Kidney epithelial cell (primary cell): ENCODE measurements at places on chromosomes 13 and 19.

DNA sequence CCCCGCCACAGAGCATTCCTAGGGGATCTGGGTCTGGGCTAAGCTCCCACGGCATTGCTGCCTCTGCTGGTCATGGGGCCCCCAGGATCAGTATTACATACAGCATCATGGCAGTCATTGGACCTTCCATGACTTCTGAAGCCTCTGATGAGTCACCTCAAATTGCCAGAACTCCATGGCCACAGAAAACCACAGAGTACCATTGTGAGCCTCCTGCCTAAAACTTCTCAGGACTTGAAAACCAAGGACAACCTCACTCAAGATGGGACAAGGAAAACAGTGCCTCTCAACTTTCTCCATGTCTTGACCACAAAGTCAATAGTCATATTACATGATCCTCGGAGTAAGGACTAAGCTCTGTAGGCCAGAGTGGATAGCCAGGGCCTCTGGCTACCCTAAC, 306.0 kb downstream of the GPC5 start:
- no peak for DNase-seq

DNA sequence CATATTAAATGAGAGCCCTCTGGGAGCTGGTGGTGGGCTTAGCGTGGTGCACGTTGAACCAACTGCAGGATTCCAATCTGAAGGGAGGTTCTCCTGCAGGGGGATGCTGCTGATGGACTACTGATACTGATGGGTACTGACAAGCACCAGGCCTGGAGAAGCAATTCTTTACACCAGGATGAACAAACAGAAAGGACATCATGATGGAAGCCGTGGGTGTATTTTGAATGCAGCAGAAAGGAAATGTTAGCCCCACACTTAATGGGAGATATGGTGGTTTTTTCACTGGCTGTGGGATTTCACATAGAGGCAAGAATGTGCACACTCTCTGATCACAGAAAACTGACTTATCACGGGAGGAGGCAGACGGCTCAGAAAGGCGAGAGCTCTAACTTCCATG, 299.7 kb downstream of the TEX29 start:
- DNase-seq: no peak

DNA sequence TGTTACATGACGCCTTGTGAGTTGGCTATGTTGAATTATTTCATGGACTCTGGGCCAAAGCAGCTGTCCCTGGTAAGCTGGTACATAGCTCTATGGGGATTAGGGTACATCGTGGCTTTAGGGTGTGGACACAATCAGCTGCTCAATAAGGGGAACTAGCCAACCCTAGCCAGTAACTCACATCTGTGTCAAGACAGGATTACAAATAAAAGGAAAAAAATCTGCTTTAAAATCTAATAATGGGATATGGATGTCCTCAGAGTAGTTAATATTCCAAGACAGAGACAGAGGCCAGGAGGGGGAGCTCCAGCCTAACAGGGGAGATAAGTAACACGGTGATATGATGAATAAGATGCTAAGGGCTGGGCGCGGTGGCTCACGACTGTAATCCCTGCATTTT, 21.1 kb upstream of the ZNF766 start:
- no peak for DNase-seq

GRCh38 chr13:73578251-73578875, 519.6 kb downstream of the KLF5 start:
- no peak for DNase-seq

GRCh38 chr19:6754136-6754535, 13.1 kb downstream of the SH2D3A start:
- DNase-seq: no peak

DNA sequence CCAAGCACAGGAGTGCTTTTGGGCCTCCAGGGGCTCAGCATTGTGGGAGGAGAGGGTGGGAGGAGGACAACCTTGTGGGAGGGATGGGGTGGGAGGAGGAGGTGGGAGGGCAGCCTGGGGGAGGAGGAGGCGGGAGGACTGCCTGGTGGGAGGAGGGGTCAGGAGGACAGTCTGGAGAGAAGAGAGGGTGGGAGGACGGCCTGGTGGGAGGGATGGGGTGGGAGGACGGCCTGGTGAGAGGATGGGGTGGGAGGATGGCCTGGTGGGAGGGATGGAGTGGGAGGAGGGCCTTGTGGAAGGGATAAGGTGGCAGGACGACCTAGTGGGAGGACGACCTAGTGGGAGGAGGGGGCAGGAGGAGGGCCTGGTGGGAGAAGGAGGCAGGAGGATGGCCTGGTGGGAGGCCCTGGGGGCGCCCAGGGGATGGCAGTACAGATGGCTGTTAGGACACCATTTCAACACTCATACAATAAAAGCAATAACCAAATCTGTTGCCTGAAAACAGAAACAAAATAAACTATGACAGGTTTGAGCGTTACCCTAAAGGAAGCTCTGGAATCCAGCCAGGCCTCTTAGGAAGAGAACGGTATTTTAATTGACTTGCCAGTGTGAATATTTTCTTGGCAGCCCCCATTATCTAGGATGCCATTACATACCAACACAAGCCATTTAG, 63.7 kb downstream of the CRYL1 start:
- DNase-seq: no peak

- peak; percentile 19 for DNase-seq
Observed at GRCh38 chr19:16161840-16162239, 11.5 kb downstream of the CIB3 start.

DNA sequence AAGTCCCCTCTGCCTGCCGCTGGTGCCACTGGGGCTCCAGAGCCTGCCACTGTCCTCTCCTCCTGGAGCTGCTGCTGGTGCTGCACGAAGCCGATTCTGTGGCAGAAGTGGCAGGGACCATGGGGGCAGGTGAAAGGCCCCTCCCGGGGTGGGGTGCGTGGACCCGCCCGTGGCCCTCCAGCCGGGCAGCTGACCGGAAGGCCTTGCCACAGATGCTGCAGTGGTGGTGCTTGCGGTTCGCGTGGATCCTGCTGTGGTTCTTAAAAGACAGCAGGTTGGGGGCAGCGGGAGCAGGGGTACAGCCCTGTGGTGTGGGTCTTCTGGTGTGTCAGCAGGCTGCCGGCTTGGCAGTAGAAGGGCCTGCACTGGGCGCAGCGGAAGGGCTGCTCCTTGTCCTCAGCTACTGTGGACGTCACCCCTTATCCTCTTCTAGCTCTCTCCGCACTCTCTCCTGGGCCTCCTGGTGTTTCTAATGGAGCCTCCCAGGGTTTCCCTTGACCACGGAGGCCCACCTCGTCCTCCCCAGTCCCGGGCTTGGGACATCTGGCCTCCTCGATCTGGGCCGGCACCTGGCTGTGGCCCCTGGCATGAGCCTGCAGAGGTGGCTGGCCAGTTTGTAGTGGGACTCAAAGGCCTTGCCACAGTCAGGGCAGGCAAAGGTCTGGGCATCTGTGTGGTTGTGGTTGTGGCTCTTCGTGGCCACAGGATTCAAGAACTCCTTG, 380.4 kb downstream of the OLFM4 start:
- no peak for DNase-seq

- DNase-seq: no peak
Observed at GRCh38 chr19:15717809-15718208, 10.0 kb upstream of the OR10H2 start.

GRCh38 chr13:65595916-65596315, 1634.2 kb downstream of the PCDH9 start:
- DNase-seq: no peak

- no peak for DNase-seq
Observed at GRCh38 chr19:6891761-6892385, 4.5 kb downstream of the ADGRE1 start.

- no peak for DNase-seq
Observed at GRCh38 chr19:18814063-18814462, 17.7 kb upstream of the UPF1 start.

DNA sequence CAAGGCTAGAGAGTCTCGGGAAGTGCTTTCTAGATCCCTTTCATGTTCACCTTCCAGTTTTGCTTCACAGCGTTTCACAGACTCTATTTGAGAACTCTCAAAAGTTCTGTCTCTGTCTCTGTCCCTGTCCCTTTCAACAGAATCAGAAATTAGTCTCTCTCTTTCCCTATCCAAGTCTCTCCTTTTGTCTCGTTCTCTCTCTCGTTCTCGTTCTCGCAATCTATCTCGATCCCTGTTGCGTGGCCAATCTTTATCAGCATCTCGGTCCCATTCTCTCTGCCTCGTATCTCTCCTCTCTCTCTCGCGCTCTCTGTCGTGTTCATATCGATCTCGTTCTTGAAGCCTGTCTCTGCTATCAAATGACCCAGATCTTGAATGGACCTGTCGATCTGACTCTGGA, 85.0 kb downstream of the ZC3H13 start:
- DNase-seq: no peak

DNA sequence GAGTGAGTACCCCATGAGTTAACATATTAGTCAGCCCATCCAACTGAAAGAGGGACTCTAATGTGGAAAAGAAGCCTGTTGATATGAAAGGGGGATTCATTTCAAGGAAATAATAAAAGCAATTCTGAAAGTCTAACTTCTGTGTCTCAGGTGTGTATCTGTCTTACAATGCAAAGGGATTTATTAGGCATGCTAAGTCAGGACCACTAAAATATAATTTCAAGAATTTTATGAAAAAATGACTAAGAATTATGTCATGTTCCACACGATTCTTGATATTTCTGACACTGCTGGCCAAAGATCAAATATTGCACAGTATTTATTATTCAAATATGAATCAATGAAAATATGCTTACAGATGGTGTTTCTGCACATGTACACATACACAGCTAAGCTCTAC, 130.8 kb downstream of the KLF12 start:
- no peak for DNase-seq

DNA sequence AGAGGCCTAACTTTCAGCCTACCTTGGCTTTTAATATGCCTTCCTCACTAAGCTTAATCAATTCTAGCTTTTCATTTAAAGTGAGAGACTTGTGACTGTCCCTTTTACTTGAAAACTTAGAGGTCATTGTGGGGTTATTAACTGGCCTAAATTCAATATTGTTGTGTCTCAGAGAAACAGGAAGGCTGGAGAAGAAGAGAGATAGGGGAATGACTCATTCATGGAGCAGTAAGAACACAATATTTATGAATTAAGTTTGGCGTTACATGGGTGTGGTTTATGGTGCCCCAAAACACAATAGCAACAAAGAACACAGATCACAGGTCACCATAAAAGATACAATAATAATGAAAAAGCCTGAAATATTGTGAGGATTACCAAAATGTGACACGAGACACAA, 612.1 kb downstream of the TBC1D4 start:
- DNase-seq: no peak

GRCh38 chr19:1446713-1447481, 3.0 kb upstream of the APC2 start:
- no peak for DNase-seq

DNA sequence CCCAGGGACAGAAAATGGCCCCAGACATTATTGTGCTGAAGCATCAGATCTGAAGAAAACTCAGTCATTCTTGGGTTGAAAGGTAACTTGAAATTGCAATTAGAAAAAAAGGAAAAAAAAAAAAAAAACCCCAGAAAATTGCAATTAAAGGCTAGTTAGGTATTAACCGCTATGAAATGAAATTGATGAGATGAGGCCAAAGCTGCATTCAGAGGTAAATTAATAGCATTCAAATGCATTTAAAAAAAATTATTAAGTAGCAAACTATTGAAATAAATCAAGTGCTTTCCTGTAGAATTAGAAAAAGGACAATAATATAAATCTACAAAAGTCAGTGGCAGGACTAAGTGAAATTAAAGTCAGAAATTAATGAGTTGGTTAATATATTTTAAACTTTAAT, 6.4 kb downstream of the PGLS start:
- DNase-seq: no peak
